ENCODE measurements at places on chromosomes 1 and 21.
A peak's percentile ranks its signal among the peaks of the same experiment; 100 is the strongest.

DNA sequence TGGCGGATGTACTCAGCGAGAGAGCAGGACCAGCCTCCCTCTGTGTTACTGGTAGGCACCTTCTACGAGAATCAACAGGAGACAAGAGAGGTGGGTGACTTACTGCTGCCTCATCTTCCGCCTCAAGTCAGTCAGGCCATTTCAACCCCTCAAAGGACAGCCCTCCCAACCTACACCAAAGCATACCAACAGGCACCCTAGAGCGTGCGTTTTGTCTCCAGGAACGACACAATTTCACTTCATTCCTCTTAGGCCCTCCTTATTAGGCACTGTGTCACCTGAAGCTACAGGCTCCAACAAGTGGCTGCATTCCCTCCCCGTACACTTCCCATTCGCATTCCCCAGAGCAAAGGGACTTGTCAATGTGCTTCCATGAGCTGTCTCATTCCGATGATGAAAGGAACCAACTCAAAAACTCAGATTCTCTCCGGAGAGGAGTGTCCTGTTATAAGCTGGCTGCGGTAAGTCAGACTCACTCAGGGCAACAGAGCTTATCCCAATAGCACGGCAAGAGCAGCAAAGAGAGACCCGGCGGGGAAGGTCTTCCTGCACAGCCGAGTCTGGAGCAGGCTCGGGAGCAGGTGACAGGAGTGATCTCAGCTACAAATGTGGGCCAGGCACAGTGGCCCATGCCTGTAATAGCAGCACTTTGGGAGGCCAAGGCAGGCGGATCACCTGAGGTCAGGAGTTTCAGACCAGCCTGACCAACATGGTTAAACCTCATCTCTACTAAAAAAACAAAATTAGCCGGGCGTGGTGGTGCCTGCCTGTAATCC lies 120.6 kb upstream of the IFFO2 start:
- no peak for DNase-seq

DNA sequence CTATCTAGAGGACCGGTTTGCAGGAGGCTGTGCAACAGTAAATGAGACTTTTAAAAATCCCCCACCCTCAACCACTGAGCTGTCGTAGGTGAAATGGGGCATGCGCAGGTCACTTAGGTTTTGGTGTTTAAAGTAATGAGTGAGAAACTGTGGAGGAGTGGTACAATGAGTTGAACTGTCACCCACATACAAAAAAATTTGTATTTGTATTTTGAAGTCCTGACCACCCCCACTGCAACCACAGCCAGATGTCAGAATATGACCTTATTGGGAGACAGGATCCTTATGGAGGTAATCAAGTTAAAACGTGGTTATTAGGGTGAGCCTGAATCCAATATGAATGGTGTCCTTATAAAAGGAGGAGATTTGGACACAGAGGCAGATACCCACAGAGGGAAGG lies 1.6 kb upstream of the IRF6 start:
- DNase-seq = no peak

DNA sequence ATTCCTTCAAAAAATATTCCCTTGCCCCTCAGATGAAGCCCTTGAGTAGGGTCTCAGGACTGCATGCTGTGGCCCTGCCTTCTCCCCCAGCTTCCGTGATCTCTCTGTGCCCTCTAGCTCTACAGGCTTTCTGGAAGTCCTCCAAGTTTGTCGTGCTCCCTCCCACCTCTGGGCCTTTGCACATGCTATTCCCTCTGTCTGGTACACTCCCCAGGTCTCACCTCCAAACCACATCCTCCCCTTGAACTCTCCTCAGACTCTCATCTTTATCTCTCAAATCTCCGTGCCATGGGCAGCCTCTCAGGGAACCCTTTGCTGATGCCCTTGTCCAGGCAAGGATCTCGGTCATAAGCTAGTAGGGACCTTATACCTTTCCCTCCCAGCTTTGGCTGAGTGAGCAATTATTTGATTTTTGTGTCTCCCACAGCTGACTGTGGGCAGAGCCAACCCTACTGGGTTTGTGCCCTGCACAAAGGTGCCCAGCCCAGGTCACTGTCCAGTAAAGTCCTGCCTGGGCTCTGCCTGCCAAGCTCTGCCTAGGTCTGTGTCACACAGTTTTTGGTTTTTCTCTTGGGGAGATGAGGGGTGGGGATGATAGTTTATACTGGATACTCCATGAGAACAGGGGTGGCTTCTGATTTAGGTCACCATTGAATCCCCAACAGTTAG lies 188.1 kb downstream of the ZNF281 start:
- DNase-seq = no peak

DNA sequence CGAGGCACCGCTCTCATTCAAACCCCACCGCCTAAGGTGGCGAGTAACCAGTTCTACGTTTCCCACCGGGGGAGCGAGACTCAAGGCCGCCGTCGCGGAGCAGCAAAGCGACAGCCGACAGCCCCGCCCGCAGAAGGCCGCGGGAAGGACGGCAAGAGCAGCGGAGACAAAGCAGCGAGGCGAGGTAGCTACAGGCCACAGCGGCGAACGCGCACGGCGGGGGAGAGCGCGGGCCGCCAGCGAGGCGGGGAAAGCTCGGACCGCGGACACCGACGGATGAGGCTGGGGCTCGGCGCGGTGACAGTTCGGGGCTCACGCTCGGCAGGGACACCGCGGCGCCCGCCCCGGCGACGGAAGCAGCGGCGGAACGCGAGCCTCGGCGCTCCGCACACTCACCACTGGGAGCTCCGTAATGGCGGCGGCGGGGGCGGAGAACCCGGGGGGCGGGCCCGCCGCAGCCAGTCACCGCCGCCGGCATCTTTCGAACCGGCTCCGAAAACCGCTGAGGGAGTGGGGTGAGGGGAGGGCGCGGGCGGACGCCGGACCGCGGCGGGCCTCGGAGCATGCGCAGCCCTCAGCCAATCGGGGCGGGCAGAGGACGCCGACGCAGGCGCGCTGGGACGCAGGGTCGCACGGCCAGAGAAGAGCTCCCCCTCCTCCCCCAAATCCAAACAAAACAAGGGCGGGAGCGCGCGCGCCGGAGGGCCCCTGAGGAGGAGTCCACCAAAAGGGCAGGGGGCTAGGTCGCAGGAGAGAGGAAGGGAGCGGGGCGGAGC lies 666 bp downstream of the HP1BP3 start:
- DNase-seq = peak; percentile 93

GRCh38 chr1:174871886-174872285 lies 127.9 kb upstream of the CACYBP start:
- DNase-seq = no peak

DNA sequence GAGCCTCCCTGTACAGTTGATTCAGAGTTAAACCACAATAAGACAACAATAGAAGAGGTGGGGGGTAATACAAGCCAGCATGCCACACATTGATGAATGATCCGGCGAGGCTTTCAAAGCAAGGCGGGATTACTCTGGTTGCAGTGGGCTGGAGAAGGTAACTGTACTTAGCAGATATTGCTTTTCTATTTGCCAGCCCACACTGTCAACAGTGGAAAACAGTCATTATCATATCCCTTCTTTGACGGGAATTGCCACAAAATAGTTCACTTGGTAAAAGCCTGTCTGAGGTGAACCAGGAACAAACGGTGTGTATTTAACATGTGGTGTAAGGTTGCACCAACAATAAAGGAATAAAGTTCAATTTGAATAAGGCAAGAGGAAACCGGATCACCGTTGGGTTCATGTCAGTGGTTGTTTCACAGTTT lies 5.8 kb upstream of the KCNJ15 start:
- DNase-seq = no peak

DNA sequence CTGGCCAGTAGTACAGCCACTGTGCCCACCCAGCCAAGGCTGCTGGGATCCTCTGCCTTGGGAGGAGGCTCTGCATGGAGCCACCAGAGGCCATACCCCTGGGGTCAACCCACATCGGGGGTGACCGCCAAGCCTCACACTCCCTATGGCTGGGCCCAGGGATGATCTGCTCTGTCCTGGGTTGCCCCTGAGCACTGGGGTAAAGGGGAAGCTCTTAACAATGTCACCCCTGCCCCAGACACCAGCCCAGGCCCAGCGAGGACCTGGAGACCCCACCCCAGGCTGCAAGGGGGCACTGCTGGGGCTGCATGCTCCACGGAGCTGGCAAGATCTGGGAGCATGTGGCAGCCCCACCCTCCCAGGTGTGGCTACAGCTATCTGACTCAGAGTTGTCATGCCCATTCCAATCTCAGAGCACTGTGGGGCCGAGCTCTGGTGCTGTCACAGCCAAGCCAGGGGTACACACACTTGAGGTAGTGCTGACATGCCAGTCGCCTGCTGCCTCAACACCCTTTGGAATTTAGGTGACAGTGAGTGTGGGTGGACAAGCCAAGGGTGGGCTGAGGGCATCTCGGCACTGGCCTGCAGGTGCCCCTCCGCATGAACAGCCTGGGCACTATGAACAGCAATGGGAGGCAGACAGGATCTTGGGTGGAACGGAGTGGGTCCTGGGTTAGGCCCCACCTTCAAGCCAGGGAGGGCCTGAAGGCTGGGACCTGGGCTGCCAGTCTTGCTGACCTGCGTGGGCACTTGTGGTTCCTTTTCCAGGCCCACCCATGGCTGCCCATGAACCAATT lies 427.7 kb downstream of the LRRIQ3 start:
- no peak for DNase-seq

DNA sequence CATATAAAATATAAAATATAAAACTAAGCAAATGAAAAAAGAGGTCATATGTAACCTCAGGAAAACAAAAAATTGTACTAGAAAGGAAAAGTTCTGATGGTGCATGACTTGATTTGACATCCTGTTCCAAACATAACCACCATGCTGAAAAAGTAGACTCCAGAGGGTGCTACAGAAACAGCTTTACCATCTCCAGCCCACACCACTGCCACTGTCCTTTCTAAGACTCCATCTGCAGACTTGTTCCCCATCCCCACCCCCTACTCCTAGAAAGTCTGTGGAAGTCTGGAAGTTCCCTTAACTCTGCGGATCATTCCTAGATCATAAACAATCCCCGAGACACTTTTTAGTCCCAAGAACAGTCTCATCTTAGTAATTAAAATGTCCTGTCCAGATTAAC lies 20.5 kb downstream of the GLIS1 start:
- DNase-seq = no peak

DNA sequence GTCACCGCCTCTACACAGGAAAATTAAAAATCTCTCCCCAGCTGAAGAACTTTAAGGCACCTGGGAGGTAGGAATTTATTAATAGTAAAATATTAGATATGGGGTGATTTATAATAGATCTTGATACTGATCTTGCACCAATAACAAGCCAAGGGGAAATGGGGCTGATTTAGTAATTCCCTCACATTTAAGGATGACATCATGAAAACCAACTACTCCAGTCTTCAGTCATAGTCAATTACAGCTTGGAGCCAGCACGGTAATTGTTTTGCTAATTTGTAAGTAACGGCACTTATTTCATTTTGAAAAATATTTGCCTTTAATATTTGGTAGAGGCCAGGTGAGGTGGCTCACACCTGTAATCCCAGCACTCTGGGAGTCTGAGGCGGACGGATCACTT lies 92.8 kb downstream of the TGFBR3 start:
- no peak for DNase-seq

DNA sequence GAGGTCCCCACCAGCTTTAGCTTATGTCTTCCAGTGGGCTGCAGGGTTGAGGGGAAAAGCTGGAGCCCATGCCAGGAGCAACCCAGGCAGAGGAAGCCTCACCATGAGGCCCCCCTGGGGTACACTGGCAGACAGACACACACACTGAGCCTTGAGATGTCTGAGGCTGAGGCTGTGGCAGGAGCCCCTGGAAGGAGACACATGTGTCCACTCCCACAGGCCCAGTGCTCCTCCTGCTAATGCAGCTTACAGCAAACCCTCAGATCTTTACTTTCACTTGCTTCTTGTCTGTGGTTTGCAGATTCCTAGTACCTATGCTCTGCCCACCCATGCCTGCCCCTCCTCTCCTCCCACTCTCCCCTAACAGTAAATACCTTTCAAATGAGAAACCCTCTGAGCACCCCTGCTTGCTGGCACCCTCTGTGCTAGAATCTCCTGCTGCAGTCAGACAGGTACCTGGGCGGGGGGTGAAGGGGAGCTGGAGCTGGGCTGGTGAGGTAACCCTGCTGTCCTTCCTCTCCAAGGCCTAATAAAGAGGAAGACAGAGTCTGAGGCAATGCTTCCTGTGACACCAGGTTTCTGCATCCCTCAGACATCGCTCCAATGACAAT lies 63.4 kb upstream of the NEK2 start:
- peak; percentile 51 for DNase-seq

- peak; percentile 69 for DNase-seq
Observed at GRCh38 chr1:169586395-169587255, at the start of gene F5. TSS of gene F5 (minus strand) at chr1:169586481. CDS start at chr1:169586386, 95 bp downstream.

DNA sequence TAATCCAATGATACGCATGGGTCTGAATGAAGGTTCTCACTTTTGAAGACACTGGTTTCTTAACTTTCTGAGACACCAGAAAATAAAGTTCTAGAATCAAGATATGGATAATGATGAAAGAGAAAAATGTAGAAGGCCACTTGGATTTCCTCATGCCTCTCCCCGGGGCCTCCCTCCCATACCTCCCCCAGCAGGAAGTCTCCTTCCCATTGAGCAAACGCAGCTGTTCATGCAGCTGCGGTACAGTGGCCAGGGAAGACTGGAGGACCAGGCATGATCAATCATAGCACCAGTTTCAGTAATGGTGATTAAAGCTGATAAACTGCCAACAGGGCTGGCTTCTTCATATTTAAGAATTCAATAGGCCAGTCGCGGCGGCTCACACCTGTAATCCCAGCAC lies 10.9 kb upstream of the UBR4 start:
- DNase-seq = no peak

DNA sequence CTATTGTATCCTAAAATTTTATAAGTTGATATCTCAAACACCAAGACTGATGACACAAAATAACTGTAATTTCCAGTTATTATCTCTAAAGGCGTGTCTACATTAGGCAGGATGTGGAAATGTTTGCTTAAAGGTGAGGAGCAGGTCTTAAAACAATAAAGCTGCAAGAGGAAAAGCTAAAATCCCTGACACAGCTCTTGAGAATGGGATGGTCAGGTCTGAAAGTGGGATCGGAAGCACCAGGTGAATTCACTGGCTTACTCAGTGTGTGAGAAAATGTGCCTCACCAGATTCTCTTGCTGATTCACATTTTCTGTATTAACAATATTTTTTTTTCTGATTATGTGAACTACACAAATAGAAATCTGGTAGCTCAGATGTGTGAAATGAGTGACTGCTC lies 421.9 kb upstream of the ADAMTS5 start:
- no peak for DNase-seq

DNA sequence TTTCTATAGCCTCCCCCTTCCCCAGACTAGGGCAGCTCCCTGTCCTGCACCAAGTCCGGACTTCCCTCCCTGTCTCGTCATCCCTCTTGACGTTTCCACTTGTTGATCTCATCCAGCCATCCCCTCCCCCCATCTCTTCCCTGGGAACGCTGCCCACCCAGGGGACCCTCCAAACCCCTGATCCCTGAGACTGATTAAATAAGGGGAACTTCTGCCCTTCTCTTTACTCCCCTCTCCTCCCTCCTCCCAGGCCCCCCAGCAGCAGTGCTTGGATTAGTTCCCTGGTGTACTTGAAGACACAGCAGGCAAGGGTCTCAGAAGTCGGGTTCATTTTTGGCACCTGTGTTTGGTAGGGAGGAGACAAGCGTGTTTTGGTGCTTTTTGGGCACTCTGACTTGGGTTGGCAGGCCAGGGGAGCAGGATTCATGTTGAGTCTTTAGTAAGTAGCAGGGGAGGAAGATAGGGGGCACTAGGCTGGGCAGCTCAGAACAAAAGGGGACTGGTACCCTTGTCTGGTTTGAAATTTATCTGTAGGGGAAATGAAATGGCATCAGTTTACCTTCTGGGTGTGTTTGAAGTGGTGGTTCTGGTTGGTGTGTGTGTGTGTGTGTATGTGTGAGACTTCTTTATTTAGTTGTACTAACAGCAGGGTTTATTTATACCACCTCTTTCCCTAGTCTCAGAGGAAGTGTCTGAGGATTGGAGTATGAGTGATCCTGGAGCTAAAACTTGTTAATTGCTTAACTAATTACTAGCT lies 11.1 kb downstream of the VANGL2 start:
- no peak for DNase-seq

GRCh38 chr1:46489169-46489637 lies 433 bp upstream of the DMBX1 start:
- no peak for DNase-seq
